Pulmonary artery endothelial cell (primary cell): ENCODE measurements at places on chromosomes 6 and 20.
A peak's percentile ranks its signal among the peaks of the same experiment; 100 is the strongest.

- DNase-seq: no peak
These were observed 288.7 kb downstream of the RNF144B start for GRCh38 chr6:18675881-18676280.

GRCh38 chr6:137105375-137105774, 60.6 kb upstream of the IL20RA start:
- DNase-seq: no peak

DNA sequence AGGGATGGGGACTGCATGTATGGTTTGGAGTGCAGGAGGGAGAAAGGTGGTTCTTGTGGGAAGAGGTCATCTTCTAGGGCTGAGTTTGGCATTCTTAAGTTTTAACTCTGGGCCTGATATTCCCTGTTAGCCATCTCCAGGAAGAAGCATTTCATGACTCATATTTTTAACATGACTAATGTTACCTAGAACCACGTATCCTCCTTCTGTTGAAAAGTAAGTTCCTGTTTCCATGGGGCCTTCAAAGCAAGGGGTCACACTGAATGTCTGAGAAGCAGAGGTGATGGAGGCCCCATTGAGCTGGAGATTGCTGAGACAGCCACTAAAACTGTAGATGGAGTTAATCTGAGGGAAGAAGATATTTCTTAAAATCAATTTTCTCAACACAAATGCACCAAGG, 30.2 kb downstream of the FAM229B start:
- DNase-seq: peak; percentile 11

DNA sequence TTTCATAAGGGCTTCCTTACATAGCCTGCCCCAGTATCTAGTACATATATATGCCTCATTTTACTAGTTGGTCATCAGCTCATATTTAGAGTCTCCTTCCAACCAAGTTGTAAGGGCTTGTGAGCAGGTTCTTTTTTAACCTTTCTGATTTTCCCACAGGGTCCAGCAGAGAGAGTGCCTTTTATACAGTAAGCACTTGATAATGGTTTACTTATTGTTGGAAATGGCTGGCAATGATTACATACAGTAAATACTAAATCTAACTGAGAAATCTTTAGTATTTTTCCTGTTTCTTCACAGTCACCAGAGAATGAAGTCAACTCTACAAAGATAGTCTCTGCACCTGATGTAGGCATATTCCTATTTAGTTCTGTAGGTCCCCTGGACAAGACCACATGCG, 135.1 kb upstream of the B3GAT2 start:
- DNase-seq: no peak

GRCh38 chr6:80366714-80367113, 260.2 kb downstream of the BCKDHB start:
- DNase-seq: peak; percentile 52

DNA sequence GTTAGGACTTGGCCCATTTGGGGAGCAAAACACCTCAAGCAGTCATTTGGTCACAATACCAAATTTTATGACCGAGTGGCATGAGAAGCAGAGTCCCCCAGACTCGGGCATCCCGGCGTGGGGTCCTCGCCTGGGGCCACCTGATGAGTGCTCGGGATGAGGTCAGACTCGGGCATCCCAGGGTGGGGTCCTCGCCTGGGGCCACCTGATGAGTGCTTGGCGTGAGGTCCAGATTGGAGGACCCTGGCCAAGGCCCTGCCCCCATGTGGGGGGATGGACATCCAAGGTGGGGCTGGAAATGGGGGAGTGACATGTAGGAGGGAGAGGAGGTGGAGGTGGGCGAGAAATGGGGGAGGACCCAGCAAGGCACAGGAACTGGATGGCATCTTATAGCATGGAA, 56.1 kb upstream of the CST7 start:
- DNase-seq: no peak

DNA sequence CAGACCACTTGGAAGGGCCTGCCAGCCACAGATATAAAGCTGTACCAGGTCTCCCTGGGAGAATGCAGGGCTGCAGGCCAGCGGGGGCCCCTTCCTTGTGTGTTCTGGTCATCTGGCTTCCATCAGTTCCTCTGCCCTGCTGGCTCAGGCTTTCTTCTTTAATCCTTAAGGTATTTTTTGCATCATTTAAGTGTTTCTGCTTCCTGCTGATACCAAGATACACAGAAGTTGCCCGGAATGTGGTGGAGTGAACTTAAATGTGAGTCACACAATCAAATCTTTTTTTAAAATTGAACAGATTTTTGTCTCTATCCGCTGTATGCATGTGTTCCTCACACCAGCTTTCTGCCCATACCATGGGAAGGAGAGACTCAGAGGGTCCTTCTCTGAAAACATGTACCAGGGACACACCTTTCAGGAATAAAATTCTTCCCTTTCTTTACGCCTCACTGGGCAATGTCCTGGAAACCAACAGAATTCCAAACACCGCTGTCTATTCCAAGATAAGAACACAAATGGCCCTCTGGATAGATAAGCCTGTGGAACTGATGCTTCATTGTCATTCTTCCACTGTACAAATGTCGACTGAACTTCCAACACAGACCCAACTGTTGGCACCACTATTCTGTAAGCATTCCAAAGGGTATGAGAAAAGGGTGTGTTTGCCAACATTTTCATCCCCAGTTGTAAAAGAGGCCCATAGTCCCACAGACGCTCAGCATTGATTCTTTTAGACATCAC, 206.2 kb upstream of the MYLIP start:
- DNase-seq: peak; percentile 99

DNA sequence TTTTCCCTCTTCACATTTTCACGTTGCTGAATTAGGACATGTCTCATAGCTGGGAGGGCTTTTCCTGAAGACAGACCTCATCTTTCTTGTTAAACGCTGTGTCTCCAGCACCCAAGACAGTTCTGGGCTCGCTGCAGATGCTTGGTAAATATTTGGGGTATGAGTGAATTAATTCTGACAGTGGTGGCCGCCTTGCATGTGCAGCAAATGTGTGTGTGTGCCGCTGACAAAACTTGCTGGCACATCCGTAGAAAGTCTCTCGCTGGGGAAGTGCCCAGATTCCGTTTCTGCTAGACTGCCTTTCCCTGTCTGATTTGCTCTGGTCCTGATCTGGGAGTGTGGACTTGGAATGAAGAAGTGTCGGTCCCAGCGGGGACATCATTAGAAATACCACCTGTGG, 48.2 kb upstream of the ZNFX1 start:
- no peak for DNase-seq

DNA sequence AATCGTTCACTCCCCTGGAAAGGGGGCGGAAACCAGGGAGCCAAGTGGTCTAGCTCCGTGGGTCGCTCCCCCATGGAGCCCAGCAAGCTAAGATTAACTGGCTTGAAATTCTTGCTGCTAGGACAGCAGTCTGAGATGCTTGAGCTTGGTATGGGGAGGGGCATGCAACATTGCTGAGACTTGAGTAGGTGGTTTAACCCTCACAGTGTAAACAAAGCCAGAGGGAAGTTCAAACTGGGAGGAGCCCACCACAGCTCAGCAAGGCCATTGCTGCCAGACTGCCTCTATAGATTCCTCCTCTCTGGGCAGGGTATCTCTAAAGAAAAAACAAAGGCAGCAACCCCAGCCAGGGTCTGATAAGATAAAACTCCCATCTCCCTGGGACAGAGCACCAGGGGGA, 43.2 kb downstream of the COL21A1 start:
- no peak for DNase-seq

GRCh38 chr6:54681987-54682386, 164.6 kb upstream of the FAM83B start:
- peak; percentile 7 for DNase-seq

GRCh38 chr20:44224637-44225036, 14.1 kb upstream of the OSER1 start:
- no peak for DNase-seq

DNA sequence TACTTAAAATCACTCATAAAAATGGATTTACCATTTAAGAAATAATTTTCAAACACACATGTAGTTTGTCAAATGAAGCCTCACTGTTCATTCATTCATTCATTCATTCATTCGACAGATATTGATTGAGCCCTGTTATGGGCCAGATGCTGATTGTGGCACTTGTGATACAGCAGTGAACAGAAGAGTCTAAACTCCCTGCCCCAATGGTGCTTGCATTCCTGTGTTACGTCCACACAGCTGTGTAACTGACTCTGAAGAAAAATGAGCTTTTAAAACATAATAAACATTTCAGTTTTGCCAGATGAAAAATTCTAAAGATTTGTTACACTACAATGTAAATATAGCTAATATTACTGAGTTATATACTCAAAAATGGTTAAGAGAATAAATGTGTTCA, 46.2 kb downstream of the BACH2 start:
- no peak for DNase-seq

DNA sequence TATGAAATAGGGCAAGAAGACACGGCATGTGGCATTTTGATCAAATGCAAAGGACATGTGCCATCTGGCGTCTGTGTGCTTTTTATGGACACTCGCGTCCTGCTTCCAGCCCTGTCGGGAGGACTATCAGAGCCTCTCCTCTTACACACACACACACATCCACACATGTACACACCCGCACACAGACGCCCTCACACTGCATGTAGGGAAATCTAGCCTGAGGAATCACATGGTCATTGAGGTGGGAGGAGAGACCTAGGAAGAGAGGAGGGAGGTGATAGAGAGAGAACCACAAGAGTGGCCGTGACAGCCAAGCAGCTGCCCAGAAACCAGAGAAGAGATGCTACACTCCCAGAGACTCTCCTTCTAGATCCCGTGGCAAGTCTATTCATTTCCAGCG, 105.9 kb upstream of the CDYL start:
- no peak for DNase-seq

DNA sequence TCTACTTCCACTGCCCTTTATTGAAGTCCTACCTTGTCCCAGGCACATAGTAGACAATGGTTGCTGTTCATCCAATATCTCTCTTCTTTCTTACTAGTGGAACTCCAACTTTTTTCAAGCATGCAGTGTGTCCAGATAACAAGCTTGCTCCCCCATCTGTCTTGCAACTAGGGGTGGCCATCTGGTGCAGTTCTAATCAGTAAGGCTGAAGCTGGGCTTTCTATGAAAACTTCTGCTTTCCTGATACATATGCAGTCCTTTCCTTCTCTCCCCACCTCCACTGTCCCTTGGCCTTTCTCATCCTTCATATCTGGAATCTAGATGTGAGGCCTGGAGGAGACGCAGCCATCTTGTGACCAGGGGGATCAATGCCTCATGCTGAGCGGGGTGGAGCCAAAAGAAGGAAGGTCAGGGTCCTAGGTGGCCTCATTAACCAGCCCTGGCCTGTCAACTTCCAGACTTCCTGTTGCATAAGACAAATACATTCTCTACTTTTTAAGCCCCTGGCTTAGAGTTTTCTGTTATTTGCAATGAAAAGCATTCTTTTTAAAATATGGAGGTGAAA, 59.6 kb upstream of the ZFP64 start:
- no peak for DNase-seq

DNA sequence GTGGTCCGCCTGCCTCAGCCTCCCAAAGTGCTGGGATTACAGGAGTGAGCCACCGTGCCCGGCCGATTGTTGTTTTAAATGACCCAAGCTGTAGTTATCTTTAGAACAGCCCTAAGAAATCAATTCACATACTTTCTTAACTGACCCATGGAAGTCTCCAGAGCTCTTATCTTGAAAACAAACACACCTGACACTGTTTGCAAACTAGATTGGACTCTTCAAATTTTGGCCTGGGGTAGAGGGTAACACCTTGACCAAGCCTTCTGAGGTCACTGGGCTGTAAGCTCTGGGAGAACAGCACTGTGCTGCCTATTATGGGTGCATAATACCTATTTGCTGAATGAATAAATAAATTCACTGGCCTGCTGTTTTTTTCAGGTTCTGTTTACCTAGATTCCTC, 190.6 kb downstream of the AIG1 start:
- no peak for DNase-seq

DNA sequence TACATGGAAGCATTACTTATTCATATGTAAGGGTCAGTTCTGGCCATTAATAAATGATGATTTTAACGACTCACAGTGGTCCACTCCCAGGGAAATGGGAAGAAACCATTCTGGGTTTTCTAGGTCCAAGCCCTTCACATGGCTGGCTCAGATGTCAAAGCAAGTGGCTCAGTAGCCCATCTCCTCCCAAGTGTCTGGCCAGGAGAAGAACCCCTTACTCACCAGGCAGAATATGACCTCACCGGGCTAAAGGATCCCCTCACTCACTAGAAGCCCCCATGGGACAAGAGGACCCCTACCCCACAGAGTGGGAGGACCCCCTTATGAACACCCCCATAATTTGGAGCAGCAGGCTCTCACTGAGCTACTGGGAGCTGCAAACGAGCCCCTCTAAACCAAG, 34.0 kb downstream of the PREX1 start:
- no peak for DNase-seq

- DNase-seq: no peak
These were observed 30.2 kb downstream of the RRBP1 start for GRCh38 chr20:17651760-17652388.

DNA sequence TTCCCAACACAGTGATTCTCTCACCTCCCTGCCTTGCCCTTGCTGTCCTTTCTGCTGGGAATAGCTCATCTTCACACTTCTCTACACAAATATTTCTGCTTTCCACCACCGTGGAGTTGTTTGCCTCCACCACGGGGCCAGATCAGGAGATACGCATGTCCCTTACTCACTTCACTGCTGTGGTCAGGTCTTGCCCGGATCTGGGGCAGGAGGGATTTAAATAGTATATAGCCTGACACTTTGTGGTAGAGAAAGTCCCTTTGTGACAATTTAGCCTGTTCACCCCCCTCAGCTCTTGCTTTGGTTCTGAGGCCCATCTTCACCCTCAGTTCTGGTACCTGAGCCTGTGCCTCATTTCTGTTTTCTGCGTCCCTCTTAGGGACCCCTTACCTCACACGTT, 92.6 kb upstream of the PREP start:
- DNase-seq: no peak

- DNase-seq: no peak
These were observed 21.6 kb downstream of the MGME1 start for GRCh38 chr20:17990278-17990972.

DNA sequence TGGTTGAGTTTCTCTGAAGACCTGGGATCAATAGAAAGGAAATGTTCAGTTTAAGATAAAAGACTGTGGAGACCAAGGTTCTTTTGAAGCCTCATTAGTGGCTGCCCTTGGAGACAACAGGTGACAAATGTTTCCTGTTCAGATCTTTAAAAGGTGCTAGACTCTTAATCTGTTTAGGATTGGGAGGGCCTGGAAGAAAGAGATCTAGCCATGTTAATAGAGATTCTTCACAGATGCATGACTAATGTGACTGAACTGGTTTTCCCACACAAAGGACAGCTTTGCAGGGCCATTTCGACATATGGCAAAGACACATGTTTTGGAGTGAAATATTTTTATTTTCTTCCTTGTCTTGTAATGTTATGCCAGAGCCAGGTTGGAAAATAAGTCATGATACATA, 82.2 kb downstream of the WDR27 start:
- no peak for DNase-seq

GRCh38 chr20:38412877-38413577, 22.1 kb downstream of the SNHG17 start:
- DNase-seq: no peak

- no peak for DNase-seq
These were observed 126.2 kb downstream of the CD164 start for GRCh38 chr6:109255946-109256640.

- no peak for DNase-seq
These were observed 3.0 kb upstream of the FBXO9 start for GRCh38 chr6:53062169-53062539.

- DNase-seq: no peak
These were observed 72.6 kb downstream of the ERMARD start for GRCh38 chr6:169824021-169824420.
